ENCODE measurements at places on chromosomes 2 and 18.

GRCh38 chr18:22977847-22978701 is 44.9 kb downstream of the RBBP8 start:
- DNase-seq = no peak

GRCh38 chr18:48163738-48164115 is 233.3 kb upstream of the SMAD2 start:
- no peak for DNase-seq

DNA sequence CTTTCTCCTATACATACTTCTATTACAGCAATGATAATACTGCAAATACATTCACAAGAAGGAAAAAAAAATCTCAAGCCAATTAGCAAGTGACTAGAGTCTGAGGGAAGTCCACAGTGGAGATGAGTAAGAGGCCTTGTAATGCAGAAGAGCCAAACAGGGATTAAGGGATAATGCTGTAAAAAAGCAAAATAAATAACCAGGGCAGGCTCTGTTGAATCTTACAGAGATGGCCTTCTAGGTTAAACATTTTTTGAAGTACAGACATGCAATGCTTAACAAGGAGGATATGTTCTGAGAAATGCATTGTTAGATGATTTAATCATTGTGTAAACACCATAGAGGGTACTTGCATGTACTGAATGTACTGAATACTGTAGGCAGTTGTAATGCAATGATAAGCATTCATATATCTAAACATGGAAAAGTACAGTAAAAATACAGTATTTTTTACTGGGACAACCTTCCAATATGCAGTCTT is 122.1 kb upstream of the RMDN2 start:
- no peak for DNase-seq

DNA sequence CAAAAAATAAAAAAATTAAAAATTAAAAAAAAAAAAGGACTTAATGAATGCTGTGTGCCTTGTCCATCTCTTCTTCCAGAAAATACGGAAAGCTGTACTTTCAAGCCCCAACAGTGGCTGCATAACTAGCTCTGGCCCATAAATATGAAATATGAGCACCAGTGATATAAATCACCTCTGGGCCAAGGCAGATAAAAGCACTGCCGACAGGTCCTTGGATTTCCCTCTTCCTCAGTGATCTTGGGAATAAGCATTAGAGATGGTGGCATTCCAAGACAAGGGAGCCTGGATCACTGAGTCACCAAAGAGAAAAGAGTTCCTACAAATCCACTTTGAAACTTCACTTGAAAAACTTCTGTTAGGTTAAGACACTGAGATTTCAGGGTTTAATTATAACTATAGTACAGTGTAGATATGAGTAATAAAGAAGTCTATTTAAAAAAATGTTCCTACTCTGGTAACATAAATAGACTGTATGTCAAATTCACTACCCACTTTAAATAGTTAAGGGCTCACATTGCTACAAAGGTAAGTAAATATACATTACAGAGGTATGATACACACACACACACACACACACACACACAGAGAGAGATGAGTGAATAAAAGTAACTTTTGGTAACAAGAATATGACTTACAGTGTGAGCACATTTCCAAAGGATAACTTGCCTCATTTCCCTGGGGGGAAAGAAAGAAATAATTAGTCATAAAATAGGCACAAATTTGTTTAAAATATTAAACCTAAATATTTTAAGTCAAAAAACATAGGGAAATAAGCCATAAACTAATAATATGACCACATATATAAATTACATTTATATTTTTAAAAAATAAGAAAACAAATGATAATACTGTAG is 35.6 kb downstream of the PPP3R1 start:
- no peak for DNase-seq

DNA sequence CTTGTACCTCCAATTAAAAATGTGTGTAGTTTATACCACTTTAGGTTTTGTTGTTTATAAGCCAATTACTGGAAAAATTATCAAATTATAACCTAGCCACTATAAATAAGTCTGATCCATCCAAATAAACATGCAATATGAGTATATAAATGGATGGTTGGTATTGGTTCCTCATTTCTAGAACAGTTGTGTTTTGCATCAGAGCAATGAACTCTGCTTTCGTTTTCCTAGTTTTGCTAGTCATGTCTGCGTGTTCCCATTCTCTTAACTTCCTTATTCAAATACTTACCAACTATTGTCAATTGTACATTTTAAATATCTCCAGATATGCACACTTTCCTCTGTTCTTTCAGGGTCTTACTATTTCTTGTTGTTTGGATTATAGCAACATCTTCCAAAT is 641.7 kb downstream of the NR4A2 start:
- no peak for DNase-seq

DNA sequence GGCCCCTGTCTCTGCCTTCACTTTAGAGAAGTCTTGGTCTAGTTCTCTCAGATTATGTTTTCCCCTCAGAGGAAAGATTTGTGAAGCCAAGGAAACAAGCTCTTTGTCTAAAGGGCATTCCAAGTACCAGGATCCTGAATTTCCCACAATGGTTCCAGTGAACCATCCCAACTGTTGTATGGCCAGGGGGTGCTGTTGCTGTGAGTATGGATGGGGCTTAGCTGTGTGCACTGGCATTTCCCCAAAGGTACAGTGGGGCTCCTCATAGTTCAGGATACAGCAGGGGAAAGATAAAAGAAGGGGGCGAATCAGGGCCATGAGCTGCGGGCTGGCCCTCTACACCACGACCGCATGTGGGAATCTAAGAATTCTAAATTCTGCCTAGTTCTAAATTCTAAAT is 1154.0 kb upstream of the FANCL start:
- no peak for DNase-seq

GRCh38 chr2:199384043-199384442 is 73.7 kb downstream of the SATB2 start:
- DNase-seq = no peak

- DNase-seq = no peak
These were observed 49.3 kb downstream of the SEMA4F start for GRCh38 chr2:74703373-74703772.

DNA sequence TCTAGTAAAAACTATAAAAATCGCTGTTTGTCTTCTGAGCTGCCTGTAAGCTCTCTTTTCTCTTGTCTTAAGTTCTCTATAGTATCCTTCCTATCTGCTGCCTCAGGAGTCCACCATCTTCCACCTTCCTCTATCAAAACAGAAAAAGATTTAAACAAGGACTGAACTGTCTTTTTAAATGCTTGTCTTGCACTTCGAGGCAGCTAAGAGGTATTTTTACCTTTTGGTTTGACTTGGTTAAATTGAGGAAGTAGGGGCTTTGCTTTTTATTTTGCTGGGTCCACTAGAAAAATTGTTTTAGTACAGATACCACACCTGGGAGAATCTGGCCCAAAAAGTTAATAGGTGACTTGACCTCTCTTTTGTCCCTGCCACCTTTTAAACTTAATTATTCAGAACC is 12.2 kb downstream of the SESTD1 start:
- DNase-seq = no peak

DNA sequence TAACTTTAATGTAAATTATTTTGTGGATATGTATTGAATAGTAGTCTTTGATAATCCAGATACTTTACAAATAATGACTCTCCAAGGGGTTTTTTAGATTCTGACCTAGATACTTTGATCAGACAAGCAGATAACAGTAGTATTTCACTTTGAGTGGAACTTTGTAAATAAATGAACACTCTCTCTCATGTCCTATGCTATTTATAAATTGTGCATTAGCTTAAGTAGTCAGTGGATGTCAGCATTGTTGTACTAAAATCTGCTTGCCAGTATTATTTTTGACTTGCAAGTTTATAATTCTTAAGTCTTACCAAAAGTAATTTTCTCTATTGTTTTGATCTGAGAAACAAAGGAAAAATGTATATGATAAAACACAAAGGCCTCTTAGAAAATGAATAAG is 1113.1 kb upstream of the NRXN1 start:
- no peak for DNase-seq

GRCh38 chr2:16218625-16219024 is 278.3 kb downstream of the MYCN start:
- DNase-seq = peak; percentile 72

GRCh38 chr2:236175548-236176150 is 7.5 kb upstream of the GBX2 start:
- peak; percentile 17 for DNase-seq

- DNase-seq = no peak
These were observed 3.8 kb downstream of the GALNT5 start for GRCh38 chr2:157261199-157261782.

GRCh38 chr2:238651306-238652052 is 196.4 kb upstream of the TWIST2 start:
- DNase-seq = no peak

DNA sequence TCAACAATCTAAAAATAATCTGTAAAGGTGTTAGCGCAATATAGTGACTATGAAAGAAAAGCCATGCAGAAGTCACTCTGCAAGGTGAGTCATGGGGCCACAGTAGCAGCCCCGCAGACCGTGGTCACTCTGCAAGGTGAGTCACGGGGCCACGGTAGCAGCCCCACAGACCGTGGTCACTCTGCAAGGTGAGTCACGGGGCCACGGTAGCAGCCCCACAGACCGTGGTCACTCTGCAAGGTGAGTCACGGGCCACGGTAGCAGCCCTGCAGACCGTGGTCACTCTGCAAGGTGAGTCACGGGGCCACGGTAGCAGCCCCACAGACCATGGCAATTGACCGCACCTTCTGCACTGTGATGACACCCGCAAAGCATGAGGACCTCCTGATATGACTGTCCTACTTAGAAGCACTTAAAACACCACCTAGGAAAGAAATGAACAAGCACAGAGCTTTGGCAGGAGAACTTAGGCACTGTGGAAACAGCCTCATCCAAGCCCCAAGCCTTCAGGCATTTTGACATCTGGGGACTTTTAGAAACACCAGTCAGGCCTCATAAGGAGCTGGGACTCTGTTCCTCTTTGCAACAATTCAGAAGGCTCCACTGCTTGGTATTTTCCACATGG is 70.1 kb downstream of the LDLRAD4 start:
- DNase-seq = no peak

DNA sequence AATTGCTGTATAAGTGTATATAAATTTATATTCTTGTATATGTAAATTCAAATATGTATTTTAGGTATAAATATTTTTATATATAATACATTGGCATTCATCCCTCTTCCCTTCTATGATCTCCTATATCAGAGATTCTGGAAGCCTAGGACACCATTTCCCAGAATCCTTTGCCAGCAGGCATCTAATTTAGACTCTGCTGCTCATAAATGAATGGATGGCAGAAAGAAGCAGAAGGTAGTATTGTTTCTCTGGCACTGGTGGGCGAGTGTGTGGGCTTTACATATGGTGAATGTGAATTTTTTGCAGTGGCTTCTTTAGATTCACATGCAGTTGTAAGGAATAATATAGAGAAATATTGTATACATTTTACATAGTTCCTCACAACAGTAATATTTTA is 215.2 kb upstream of the THSD7B start:
- DNase-seq = no peak

GRCh38 chr2:158505448-158505934 is 48.7 kb downstream of the PKP4 start:
- no peak for DNase-seq

DNA sequence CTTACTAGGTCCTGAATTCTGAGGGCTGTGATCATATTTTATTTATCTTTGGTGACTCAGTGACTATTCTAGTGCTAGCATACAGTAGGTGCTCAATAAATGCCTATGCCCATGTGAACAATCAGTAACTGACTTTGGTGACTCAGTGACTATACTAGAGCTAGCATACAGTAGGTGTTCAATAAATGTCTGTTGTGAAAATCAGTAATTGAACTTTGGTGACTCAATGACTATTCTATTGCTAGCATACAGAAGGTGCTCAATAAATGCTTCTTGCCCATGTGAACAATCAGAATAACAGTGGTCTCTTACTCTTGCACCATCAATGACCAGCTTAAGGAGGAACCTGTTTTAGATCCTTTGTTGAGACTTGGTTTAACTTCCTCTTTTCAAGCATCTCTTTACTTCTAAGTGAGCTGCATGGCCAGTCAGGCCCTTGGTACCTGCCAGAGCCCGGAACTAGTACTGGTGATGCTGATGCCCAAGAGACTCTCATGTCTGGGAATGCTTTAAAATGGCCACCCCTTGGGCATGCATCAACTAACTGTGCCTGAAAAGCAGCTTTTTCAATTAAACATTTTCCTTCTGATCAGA is 214.9 kb upstream of the SPRED2 start:
- no peak for DNase-seq

GRCh38 chr2:128613351-128613750 is 294.7 kb upstream of the HS6ST1 start:
- no peak for DNase-seq

DNA sequence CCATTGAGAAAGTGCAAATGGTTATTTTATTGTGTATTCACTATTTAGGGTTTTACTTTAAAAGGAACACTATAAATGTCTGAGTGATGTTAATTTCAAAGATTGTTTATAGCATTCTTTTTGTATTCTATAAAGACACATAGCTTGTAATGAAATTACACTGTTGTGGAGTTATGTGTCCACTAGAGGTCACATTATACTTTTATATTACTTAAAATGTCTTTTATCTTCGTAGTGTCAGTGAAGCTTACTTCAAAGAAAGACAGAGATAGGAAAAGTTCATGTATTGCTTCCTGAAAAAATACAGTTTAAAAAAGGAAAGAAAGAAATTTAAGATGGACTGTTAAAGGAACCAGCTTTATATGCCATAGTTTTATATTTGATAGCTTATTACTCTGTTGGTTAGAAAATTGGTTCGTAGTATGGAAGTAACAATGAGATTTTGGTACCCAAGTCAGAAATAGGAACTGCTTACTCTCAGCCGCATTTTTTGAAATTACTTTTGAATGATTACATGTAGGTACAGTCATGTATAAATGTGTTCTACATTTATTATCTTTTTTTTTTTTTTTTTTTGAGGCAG is 20.5 kb downstream of the APLF start:
- DNase-seq = no peak

- DNase-seq = no peak
These were observed 1.5 kb upstream of the GPD2 start for GRCh38 chr2:156434461-156435291.

- no peak for DNase-seq
These were observed 8.0 kb downstream of the AGXT start for GRCh38 chr2:240876475-240877251.

GRCh38 chr2:78439122-78439521 is 586.4 kb upstream of the REG3G start:
- no peak for DNase-seq

DNA sequence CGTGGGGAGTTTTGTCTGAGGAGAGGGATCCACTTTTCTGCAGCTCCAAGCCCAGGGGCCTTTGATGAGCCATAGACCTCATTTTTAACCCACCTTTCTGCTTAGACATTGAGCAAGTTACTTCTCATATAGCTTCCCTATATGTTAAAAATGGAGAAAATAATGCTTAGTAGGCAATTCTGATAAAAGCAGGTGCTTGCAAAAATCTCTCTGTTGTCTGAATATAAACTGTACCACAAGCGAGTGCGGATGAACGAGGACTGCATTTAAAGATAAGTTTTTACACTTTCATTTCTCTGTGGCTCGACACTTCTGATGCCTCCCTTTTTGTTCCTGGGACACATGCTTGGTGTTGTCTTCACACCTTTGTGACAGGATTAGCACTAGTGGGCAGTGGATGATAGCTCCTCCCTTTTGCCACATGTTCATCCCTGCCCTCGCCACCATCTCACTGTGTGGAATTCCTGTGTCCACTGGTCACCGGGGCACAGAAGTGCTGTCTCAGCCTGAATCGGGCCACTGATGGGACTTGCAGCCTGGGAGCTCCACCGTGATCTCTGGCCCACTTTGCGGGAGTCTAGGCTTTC is 1.6 kb downstream of the TYMS start:
- no peak for DNase-seq

GRCh38 chr2:238644095-238645081 is 203.5 kb upstream of the TWIST2 start:
- no peak for DNase-seq

Measured in HuH-7.5 (cell line).